BE2C (cell line): ENCODE measurements at places on chromosomes 2 and 18.

GRCh38 chr2:172437419-172438341 lies 10.3 kb downstream of the ITGA6 start:
- DNase-seq: no peak

GRCh38 chr2:16507655-16508489 lies 157.8 kb downstream of the CYRIA start:
- peak; percentile 80 for DNase-seq

DNA sequence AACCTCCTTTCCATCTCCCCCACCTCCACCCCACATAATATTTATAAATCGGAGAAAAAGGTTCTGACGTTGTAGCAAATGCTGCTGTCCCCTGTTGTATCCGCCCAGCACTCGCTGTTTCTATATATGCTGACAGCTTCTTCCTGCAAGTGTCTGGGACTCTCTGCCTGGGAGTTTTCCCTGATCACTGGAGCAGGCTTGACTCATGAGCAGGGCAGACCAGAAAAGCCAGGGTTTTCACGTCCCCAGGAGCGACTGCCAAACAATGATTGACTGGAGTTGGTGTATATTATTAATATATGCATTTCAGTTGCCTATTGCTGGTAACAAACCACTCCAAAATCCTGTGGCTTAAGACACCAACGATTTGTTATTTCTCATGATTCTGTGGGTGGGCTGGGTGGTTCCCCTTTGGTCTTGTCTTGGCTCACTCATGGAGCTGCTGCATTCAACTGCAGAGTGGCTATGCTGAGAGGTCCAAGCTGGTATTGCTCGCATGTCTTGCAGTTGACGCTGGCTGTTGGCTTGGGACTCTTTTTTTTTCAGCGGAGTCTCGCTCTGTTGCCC lies 21.2 kb upstream of the ASXL2 start:
- no peak for DNase-seq

DNA sequence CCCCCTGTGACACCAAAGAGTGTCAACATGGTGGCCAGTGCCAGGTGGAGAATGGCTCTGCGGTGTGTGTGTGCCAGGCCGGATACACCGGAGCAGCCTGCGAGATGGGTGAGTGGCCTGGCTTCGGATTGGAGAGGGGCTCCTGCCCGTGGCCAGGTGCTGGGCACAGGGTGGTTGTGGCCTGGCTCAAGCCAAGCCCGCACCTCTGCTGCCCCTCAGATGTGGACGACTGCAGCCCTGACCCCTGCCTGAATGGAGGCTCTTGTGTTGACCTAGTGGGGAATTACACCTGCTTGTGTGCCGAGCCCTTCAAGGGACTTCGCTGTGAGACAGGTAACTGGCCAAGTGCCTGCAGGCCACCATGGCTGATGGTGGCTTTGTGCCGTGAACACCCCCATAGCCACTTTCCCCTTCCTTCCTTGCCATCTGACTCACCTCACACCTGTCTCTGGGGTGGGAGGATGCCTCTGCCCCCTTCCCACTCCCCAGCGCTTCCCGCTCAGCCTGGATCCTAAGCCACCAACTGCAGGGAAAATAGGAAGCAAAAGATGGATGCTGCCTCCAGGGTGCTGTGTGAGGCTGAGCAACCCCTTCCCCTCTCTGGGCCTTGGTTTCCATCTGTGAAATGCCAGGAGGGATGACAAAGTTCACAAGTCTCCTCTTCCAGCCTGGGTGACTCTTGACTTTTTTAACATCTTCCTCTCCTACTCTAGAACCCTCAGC lies 41.8 kb downstream of the SNED1 start:
- no peak for DNase-seq

DNA sequence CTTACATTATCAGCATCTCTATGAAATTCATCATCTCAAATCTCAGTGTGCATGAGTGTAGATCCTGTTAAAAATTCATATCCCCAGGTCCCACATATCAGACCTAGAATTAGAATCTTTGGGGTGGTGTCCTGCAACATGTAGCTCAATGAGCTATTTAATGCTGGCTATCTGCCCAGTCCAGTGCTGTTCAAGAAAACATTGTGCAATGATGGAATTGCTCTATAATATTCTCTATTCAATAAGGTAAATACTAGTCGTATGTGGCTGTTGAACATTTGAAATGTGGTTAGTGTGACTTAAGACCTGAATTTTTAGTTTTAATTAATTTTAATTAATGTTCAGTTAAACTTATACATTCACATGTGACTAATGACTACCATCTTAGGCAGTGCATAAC lies 127.4 kb downstream of the NOL4 start:
- DNase-seq: no peak

GRCh38 chr2:18178736-18179349 lies 300.4 kb downstream of the KCNS3 start:
- DNase-seq: peak; percentile 55

- DNase-seq: no peak
Measured at GRCh38 chr2:63742580-63742976, 99.1 kb upstream of the UGP2 start.

- DNase-seq: no peak
Measured at GRCh38 chr2:156841321-156841720, 405.1 kb downstream of the GPD2 start.

GRCh38 chr18:8052237-8052701 lies 485.2 kb downstream of the PTPRM start:
- DNase-seq: no peak

DNA sequence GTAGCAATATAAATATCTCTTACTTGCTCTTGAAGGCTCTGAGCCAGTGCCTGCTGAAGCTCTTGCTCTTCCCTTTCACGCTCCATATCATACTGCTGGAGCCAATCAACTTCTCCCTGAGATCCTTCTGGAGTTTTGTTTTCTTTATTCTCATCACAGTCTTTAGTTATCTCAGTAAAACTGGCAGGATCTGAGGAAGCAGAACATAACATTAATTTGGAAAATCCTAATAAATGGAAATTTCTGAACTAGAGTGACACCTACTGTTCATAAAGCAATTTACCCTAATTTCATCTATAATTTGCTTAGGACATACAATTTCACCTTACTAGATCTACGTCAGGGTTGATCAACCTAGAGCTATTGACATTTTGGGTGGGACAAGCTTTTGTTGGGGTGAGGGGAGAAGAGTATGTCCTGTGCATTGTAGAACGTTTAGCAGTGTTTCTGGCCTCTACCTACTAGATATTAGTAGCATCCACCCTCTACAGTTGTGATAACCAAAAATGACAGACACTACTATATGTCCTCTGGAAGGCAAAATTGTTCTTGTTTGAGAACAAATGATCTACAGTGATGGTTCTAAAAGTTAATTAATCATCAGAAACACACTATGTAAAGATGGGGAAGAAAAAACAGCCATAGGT lies 47.2 kb downstream of the VIL1 start:
- DNase-seq: no peak

DNA sequence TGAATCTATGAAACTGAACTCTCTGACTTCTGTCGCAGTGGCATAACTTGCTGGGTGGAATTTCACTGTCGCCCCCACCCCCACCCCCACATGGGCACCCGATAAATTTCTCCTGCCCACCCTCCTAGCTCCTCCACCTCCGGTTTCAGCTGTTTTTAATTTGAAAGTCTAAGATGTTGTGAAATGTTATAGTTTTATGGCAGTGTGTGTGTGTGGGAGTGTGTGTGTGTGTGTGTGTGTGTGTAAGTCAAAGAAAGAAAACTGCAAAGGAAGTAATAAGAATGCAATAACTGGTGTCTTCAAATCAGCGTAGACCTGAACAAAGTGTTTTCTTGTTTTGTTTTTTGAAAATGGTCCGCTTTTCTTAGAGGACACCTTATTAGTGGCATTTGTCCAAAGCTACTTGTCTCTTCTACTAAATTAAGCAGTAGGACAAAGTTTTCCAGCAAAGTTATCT lies 388 bp downstream of the DTNA start:
- no peak for DNase-seq

GRCh38 chr2:12816379-12817306 lies 99.9 kb downstream of the TRIB2 start:
- no peak for DNase-seq

- DNase-seq: no peak
Measured at GRCh38 chr2:861655-862354, 88.8 kb upstream of the SNTG2 start.

- DNase-seq: peak; percentile 28
Measured at GRCh38 chr2:15890936-15891905, 49.1 kb upstream of the MYCN start.

GRCh38 chr2:18149660-18150246 lies 271.3 kb downstream of the KCNS3 start:
- no peak for DNase-seq

- no peak for DNase-seq
Measured at GRCh38 chr18:55419132-55419946, 168.7 kb downstream of the TCF4 start.

- no peak for DNase-seq
Measured at GRCh38 chr18:57806201-57806977, 3.3 kb upstream of the ATP8B1 start.

DNA sequence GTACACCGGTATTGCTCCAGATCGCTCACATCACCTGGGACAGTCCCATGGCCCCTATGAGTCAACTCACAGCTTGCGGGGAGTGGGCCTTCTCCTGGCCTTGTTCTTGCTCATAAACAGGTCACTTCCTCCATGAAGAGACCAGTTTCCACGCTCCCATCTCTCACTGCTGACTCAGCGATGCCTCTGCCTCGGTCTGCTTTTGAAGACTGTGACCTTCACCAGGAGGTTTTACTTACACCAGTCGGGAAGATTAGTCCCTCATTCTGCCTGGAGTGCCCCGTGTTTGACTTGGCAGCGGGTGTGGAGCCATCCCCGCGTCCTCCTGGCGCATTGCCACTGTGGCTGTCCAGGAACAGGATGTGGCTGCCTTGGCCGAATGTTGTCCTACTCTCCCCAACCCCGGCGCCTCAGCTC lies 159.8 kb downstream of the RHBDD1 start:
- DNase-seq: no peak
